DND-41 (cell line): ENCODE measurements at places on chromosomes 11 and 22.
A peak's percentile ranks its signal among the peaks of the same experiment; 100 is the strongest.

DNA sequence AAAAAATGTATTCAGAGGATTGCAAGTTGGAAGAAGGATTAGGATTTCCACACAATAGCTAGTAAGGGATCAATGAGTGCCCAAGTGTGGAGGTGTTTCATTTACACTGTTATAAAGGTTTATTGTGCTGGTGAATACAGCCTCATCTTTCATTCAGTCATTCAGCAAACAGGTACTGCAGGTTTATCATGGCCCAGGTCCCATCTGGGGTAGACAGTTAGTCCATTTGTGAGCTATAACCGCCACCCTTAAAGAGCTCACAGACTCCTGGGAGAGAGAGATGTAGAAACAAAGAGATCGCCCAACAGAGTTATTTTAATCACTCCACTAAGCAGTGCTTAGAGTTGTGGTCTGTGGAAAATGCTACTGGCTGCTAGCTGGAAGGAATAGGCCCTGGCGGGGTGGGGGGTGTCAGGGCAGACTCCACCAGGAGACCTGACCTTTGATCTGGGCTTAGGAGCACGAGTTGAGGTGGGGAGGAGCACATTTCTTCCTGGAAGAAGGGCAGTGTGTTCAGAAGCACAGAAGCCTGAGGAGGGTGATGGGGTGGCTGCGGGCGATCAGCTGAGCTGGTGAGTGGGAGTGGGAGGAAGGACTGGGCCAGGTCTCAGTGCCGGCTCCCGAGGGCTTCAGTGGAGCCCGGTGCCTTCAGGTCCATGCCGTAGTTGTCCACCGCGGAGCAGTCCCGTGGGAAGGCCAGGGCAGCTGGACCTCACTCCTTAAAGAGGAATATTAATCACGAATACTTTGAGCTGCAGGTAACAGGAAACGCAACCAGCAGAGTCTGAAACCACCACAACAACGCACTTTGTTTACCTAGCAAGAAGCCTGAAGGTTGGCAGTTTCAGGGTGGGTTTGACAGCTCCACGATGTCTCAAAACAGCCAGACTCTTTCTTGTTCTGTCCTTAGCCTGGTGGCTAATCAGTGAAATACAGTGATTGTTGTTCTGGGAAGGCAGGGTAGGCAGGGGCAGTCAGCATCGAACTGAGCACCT, 11.2 kb downstream of the TOM1 start:
- DNase-seq: no peak

- DNase-seq: no peak
Measured at GRCh38 chr11:3001496-3001895, 9.4 kb upstream of the NAP1L4 start.

- DNase-seq: no peak
Measured at GRCh38 chr11:67519726-67520125, 3.5 kb downstream of the CABP2 start.

DNA sequence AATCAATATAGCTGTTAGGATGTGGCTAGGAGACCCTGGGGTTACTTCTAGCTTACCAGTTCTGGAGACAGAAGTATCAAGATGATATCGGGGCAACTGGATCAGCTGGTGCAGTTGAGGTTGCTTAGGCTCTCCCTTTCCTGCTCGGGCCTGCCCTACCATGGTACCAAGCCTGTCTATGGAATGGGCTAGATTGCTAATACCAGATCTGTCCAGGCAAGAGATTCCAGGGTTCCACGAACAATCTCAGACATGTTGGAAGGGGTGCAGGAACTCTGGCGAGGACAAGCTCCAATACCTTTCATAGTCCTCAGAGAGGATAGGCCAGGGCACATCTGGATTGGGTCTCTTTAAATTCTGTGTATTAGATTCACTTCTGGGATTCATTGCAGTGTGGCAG, 53.8 kb downstream of the ADM start:
- no peak for DNase-seq

- no peak for DNase-seq
Measured at GRCh38 chr11:77592727-77593126, 3.0 kb downstream of the AQP11 start.

GRCh38 chr11:80873310-80873999, 1432.6 kb upstream of the TENM4 start:
- DNase-seq: no peak

- DNase-seq: peak; percentile 49
Measured at GRCh38 chr11:75174781-75175370, 24.0 kb downstream of the SLCO2B1 start.

DNA sequence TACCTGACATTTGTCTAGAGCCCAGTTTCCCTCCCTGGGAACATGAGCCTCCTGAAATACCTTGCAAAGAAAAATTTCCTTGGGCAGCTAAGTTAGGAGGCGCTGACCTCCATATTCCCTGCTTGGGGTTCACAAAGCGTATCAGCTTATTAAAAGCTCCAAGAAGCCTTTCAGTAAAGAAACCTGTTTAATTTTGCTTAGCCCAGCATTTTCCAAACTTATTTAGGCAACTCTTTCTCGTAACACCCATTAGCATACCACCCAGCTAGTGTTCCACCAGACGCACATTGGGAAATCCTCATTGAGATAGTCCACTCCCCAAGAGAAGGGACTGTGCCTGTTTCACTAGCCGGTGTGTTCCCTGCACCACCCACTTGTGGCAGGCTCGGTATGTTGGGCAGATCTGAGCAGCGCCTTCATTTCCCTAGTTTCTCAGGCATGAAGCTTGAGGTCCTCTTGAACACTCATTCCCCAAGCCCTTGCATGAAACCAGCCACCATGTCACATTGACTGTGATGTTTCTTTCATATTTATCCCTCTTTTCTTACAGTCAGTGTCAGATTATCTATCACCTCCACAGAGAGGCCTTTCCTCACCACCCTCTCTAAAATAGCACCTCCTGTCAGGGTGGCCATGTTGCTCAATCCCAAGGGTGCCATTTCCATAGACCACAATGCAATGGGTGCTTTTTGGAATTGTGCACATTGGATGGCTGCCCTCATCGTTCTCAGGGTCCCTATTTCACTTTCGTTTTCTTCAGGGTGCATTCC, 12.5 kb upstream of the ELF5 start:
- no peak for DNase-seq

DNA sequence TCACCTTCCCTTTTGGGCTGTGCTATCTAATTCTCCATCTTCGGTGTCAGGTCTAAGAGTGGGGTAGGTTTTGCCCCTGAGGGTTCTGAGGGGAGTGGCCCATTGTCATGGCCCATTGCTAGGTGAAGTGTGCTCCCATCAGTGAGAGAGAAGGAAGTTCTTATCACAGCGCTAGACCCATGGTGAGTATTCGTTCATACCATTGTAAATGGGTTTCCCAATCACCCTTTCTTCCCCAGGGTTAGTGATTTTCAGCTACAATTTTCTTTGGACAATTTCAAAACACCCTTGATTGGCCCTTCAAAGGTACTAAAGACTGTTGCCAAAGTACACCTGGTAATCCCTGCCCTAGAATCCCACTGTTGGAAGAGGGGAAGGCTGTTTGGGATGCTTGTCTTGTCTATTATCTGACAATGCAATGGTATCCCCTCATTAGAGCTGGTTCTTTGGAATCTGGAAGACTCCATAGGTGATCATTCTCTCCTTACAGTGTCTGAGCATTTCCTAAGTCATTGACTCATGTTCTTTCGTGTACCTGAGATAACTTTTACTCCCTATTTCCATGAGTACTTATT, 20.2 kb downstream of the MPEG1 start:
- no peak for DNase-seq

- DNase-seq: no peak
Measured at GRCh38 chr11:92276773-92277172, 52.2 kb downstream of the FAT3 start.

- no peak for DNase-seq
Measured at GRCh38 chr22:29948385-29948769, 65.4 kb downstream of the MTMR3 start.

DNA sequence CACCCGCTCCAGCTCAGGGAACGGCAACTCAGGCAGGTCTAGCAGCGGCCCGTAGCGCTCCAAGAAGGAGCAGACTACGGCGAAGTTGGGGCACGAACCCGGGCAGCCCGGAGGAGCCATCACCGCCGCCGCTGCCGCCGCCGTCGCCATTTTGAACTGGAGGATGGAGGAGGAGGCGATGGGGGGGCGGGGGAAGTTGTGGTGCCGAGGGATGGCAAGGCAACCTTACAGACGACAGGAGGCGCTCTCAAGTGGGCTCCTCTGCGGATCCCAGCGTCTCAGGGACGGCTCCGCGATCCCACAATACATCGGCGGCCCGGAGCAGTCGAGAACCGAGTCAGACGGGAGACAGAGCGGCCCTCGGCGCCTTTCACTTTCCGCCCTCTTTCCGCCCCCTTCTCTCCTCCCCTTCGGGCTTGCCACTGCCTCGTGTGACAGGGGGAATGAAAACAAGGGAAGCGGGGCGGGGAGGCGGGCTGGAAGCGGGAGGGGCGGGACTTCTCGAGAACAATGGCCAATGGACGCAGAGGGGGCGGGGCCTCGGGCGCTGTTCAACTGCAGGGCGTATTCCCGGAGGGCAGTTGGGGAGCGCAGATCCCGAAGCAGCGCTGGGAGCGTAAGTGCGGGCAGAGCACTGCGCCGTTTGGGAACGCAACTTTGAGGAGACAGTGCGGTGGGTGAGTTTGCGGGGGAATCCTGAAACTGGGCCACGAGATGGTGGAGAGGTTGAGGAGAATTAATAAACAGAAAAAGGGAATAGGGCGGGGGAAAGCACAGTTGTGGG, at the start of the genes AAMDC and RSF1:
Gene AAMDC (plus strand): TSS at position 580 of the 784 bp plus-strand sequence. CDS start 21,353 bp downstream, outside the sequence.
Gene RSF1 (minus strand): TSS at position 158 of the 784 bp plus-strand sequence. CDS start 8 bp downstream, at position 150.
- DNase-seq: peak; percentile 98

DNA sequence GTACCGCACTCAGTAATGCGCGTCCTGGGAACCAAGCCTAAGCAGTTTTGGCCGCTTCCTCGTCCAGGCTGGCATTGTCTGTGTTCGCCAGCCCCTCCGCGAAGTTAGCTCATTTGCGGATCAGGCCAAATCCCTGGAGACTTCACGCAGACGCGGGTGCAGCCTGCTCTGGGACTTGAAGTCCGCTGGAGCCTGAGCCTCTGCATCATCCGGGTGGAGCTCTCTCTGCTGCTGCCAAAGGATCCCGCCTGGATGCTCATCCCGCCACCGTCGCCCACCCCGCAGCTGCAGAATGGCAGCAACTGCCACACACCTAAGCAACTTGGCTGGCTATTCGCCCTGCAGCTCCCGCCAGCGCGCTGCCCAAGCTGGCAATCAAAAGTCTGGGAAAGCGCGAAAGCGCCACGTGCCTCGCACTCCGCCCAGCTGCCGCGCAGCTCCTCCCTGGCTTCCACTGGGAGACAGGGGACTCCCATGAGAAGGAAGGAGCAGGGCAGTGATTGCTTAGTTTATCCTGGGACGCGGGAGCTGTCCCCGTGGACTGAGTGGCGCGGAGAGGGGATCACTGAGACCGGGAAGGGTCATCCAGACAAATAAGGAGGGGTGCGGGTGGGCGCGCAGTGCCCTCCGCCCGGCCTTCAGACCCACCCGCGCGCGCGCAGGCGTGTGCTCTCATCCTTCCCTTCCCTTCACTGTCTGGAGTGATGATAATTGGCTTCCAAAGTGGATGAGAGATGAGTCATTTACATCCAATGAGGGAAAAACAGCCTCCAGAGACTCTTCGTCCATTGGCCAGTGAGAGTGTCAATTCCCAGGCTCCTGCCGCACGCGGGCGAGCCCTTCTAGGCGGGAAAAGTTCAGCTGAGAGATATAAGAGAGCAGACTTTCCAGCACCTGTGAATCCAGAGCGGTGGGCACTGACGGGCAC, 23.2 kb upstream of the GLYATL1B start:
- DNase-seq: no peak

DNA sequence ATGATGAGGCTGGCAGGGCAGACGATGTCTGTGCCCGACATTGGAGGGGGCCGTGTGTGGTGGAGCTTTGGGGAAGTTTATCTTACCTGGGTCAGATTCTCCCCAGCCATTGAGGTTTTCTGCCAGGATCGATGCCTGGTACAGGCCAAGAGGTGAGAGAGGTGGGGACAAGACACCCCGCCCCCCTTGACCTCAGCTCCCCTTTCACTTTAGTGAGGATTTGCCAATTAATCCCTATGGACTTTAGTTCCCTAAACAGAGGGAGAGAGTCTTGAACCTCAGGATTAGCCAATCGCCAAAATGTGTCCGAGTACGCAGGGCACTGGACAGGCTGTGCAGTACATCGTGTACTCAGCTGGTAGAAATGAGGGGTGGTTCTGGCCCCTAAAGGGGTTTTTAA, 541 bp downstream of the HORMAD2 start:
- DNase-seq: no peak

GRCh38 chr11:124895471-124895971, 2.1 kb downstream of the ROBO4 start:
- no peak for DNase-seq

- peak; percentile 77 for DNase-seq
Measured at GRCh38 chr11:87352759-87353707, 315.3 kb downstream of the TMEM135 start.

DNA sequence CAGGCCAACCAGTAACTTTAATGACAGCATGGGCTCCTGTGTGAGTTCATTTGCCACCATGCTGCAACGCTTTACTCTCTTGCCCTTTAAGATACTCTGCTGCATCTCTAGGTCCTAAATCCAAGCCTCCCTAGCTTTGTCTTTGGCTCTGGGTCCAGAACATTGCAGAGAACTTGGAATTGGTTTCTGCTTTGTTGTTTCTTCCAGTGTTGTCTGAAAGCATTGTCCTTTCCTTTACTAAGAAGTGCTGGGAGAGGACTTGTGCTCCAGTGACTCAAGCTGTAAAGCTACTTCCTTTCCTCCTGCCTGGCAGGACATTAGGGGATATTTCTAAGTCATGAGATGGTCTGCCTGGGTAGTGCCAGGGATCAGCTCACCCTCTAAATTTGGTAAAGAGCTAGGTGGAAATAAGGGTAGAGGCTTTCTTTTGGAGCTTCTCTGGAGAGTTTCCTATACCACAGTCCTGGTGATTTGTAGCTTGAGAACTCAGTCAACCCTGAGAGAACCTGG, 202.5 kb upstream of the CADM1 start:
- no peak for DNase-seq

DNA sequence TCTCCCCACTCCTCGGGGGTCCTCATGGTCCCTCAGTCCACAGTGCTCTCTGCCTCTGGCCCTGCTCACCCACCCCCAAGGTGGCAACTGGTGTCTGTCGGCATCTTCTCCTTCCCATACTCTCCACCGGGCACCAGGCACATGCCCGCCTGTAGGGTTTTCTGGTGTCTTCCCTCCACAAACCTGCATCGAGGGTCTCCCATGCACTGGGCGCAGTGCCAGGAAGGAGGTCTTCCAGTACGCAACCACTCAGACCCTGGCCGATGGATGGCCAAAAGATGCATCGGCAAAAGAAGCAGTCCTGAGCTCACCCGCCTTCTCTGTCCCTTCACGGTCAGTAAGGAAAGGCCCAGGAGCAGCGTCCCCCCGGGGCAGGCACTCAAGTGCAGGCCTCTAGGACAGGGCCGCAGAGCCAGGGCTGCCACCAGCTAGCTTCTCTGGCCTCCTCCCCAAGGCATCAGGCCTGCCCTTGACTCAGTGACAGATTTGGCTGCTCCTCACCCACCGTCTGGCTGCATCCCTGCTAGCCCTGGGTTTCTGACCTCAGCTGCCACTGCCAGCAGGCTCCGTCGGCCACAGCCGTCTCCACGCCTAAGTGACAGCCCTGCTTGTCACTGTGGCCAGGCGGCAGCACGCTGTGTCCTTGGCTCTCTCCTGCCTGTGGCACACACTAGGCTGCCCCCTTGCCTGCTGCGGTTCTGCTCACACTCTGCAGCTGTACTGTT, 32.1 kb upstream of the IGSF9B start:
- no peak for DNase-seq
